Bone marrow (tissue), 2 donors: ENCODE measurements at places on chromosomes 7 and 10.

GRCh38 chr7:68892236-68892635 is 706.0 kb upstream of the AUTS2 start:
- no peak for DNase-seq

DNA sequence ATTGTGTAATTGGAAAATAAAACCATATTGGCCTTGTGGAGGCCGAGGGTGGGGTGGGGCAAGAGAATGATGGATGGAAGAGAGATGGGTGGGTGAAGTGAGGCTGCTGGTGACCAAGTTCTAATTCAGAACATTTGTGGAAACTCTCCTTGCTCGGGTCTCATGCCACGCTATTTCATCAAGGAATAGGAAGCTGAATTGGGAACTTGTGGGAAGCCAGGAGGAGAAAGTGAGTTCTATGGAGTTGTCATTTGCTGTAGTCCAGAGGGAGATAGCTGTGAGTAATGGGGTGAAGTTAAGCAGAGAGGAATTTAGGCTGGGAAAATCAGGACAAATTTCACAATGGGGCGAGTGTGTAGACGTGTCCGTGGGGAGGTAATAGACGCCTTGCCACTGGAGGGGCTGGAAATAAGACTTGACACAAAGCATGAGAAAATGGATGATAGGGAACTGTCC is 339.2 kb downstream of the LRMDA start:
- DNase-seq, result no peak

- DNase-seq, result no peak
These were observed 20.4 kb downstream of the ZAN start for GRCh38 chr7:100753750-100754149.

DNA sequence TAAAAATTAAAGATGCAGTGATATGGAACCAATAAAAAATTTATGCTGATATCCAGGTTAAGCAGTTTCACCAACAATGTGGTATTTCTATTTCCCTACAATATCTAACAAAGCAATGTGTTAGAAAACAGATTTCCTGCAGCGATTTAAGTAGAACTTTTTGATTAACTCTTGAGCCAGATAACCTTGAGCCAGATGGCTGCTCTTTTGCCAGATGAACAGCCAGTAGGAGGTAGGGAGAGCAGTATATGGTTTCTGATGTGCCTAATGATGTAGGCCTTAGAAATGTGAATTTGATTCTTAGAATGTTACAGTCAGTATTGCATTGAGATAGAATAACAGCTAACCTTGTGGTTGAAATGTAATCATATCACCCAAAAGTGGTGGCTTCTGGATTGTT is 31.1 kb downstream of the STAMBPL1 start:
- DNase-seq, result no peak

- no peak for DNase-seq
These were observed 116.6 kb downstream of the SPAG6 start for GRCh38 chr10:22461891-22462290.

DNA sequence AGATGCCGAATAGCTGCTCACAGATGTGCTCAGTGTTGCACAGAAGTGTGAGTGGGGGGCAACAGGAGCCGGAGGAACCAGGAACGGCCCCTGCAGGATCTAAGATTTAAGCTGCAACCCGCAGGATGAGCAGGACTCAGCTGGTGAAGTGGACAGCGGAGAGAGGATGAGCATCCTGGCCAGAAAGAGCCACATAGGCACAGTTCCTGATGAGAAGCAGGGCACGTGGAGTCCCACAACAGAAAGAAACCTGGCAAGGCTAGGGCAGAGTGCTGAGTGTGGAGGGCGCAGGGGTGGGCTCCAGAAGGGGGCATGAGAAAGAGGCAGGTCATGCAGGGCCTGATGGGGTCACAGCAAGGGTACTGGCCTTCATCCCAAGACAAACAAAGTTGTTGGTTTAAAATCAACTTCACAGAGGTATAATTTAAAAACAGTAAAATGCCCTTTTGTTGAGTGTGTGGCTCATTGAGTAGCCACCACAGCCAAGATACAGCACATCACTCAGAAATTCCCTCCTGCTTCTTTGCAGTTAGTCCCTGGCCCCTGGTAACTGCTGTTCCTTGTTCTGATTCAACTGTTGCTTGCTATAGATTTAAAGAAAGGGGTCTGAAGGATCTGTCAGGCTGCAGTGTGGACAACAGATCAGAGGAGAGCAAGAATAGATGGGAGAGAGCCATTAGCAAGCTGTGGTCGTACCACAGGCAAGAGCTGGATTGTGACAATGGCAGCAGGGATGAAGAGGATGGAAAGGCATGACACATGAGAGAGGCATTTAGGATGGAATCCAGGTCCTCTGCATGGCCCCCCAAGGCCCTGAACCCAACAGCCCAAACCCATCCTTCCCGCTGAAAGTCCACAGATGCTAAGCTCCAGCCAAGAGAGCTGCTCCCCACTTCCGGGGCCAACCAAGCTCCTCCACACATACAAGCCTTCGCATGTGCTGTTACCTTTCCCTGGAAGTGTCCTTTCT is 53.1 kb upstream of the OSBPL3 start:
- DNase-seq, result no peak

- no peak for DNase-seq
These were observed 39.2 kb downstream of the LAMB4 start for GRCh38 chr7:108090791-108091460.
